ENCODE measurements at places on chromosomes 5 and 9.

- DNase-seq = no peak
Observed at GRCh38 chr5:164649266-164649665, 1143.8 kb downstream of the MAT2B start.

DNA sequence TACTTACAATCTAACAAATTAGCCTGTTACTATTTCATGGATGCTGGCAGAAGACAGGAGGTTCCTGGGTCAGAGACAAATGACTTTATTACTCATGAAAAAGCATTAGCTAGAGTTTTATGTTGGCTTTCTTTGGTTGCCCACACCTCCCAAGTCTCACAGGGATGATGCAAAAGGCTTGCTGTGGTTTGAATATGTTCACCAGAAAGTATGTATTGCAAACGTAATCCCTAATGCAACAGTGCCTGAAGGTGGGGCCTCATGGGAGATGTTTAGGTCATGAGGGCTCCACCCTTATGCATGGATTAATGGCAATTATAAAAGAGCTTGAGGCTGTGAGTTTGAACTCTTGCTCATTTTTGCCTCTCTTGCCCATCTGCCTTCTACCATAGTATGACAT lies 28.5 kb downstream of the DPYSL3 start:
- peak; percentile 92 for DNase-seq

- no peak for DNase-seq
Observed at GRCh38 chr5:93674866-93675459, 66.4 kb downstream of the POU5F2 start.

DNA sequence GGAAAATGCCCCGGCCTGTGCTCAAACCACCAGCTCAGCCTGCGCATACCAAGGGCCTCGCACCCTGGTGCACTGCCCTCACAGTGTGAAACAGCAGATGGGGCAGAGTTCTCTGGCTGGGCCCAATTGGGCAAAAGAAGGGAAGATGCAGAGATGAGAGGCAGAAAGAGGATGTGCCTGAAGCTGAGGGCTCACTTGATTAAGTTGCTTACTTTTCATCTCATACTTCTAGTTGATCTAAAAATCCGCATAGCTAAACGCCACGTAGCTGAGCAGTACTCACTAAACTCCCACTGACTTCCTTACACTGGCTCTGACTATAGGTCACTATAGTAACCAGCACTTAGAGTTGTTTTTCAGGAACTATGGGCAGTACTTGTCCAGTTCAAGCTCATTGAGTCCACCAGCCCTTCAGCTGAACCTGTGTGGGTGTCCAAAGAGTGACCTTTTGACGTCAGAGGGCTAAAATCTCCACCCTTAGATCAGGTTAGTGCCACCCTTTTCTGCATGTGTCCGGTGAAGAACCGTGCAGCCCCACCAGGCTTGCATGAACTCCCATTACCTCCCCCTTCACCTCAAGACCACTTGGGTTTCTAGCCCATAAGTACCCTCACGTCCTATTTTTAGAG lies 215.2 kb downstream of the AUH start:
- no peak for DNase-seq

DNA sequence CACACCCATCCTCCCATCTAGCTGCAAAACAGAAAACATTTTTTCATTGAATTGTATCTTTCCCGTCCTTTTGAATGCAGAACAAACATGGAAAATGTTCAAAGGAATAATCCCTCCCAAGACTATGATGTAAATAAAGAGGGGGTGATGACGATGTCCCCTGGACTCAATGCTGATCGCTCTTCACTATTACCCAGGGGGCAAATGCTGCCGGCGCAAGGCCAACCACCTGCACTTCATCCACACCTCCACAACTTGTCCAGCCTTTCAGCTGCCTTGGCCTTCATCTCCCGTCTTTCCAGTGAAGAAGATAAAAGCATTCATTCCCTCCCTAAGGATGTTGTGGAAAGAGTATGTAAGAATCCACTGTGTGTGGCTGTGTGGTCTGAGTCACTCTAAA lies 240.3 kb downstream of the AGTPBP1 start:
- DNase-seq = no peak

- no peak for DNase-seq
Observed at GRCh38 chr5:55377810-55378209, 70.0 kb downstream of the MTREX start.
